ENCODE measurements at places on chromosomes 7 and 10.

DNA sequence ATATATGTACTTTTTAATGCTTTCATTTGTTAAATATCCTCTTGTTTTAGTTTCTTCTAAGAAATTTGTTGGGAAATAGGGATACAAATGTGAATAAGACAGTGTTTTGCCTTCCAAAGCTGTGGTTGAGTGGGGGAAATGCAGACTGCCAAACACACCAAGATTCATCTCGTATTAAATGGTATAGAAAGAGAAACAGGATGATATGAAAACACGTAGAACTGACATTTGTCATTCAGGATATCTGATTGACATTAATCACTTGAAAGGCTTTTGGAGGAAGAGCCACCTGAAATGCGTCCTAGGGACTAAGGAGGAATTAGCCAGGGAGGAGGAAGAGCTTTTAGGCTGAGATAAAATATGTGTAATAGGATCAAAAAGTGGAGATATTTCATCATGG is 287.4 kb upstream of the SEMA3C start:
- no peak for DNase-seq

DNA sequence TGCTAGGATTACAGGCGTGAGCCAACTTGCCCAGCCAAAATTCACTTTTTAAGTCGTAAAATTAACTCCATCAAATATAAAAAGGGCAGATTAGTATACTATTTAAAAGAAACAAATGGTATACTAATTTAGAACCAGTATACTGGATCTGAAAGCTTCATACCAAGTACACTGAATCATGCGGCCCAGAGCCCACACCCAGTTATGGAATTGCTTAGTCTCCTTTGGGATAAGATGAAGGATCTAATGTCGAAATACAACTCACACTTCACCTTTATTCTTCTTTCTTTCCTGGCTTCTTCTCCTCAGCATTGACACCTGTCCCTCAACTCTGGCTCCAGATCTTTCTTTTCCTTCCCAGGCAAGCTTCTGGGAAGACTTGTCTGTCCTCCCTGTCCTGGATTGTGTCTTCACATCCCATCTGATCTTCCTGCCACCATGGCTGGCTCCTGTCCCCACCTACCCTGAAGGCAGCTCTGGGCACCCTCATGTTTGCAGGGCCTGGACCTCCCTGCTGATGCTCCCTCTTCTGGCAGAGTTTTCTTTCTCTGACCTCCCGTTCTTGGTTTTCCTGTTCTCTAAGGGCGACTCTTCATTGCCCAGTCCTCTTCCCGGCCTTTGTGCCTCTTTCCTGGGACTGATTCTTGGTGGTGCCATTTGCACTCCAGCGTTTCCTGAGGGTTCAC is 57.8 kb upstream of the CTBP2 start:
- DNase-seq: no peak

DNA sequence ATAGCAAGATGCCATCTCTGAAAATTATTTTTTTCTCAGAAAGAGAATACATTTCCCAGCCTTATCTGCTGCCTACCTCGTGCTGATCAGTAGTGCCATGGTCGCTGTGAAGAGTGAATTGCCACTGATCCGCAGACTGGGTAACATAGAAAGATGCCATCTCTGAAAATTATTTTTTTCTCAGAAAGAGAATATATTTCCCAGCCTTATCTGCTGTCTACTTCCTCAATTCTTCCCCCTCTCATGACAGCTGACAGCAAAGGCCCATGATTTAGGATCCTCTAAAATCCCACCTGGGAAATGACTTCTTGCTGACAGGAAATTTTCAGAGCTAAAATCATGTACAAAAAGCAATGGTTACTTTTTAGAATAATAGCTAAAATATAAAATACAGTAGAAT is 92.5 kb upstream of the AHR start:
- no peak for DNase-seq

- DNase-seq: no peak
Measured at GRCh38 chr10:80598951-80599350, 61.2 kb downstream of the SH2D4B start.

DNA sequence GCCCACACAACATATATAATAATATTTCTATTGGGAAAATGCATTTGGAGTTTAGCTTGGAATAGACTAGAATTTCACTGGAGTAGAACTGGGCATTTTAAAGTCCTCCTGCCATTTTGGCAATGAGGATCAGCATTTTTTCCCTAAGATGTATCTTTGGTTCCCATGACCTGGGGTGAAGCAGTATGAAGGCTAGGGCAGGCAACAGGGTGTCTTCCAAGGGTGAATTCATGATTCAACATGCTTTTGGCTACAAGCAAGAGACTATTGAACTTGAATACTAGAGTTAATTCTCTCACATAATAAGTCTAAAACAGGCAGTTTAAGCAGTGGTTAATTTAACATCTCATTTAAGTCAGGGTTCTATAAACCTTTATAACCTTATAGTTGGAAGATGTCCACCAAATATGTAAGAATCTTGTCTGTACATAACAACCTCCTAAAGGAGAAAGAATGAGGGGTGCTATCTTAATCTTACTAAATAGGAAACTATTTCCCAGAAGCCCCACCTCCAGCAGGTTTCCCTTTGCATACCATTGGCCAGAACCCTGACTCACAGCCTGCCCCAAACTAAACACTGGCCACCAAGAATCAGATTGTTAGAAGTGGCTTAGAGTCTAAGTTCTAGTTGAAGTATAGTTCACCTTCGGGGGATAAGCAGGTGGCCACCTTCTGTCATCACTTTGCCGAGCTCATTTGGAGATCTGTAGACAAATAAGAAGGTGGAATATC is 96.0 kb upstream of the PRPS1L1 start:
- no peak for DNase-seq

DNA sequence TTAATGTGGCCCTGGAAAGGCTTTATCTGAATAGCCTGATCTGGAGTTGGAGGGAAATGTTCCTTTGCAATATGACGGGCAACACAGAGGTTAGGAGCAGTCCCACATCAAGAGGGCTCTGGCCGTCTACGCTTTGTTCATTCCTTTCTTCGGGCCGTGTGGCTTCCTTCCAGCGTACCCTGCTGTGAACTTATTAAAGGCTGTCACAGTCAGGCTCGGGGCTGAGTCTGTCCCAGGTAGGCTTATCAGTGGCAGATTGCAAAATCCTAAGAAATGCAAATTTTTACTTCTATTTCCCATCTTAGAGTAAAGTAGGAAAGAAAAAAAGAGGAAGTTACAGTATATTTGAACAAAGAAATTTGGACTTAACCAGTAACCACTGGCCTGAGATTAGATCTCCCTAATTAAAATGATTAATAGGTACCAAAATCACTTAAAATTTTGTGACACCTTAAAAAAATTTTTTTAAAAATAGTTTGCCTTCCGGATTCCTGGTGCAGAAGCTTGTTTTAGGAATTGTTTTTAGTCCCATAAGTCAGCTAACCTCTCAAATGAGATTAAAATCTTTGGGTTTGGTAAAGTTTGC is 453.1 kb upstream of the MKI67 start:
- no peak for DNase-seq

DNA sequence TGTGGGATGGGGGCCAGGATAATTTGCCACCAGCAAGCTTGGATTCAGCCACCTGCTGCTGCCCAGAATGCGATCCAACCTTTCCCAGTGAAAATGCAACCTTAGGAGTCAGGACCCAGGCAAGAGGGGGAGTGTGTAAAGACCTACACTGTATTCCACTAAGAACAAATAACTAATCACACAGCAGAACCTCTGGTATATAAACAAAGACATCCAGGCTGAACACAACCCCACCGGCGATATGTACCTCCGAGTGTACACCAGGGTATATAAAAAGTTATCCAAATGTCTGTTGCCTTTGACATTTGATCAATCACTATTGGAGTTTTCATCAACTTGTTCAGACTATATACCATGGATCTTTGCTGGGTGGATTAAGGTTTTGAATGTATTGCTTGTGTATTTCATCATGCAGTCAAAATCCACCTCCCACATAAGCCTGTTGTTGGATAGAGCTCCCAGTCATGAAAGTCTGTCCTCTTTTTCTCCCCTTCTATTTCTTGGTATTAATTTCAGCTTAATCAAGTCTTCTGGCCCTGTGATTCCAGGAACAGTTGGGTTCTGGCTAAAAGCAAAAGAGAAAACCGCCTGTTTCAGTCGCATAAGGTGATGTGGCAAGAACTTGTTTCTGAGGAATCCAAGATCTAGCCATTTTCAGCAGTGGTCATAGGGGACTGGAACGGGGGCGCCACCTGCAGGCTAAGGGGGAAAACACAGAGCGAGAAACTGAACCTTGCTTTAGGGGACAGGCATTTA is 290.7 kb downstream of the CCDC3 start:
- DNase-seq: peak; percentile 70

GRCh38 chr10:118027397-118027796 is 19.3 kb downstream of the RAB11FIP2 start:
- no peak for DNase-seq

GRCh38 chr7:45080958-45081669 is 7.7 kb downstream of the NACAD start:
- peak; percentile 42 for DNase-seq

All from adrenal gland (tissue), 19 donors.